RWPE2 (cell line): ENCODE measurements at places on chromosomes 13 and 19.

GRCh38 chr13:48424212-48424611 lies 11.3 kb upstream of the LPAR6 start:
- no peak for DNase-seq

DNA sequence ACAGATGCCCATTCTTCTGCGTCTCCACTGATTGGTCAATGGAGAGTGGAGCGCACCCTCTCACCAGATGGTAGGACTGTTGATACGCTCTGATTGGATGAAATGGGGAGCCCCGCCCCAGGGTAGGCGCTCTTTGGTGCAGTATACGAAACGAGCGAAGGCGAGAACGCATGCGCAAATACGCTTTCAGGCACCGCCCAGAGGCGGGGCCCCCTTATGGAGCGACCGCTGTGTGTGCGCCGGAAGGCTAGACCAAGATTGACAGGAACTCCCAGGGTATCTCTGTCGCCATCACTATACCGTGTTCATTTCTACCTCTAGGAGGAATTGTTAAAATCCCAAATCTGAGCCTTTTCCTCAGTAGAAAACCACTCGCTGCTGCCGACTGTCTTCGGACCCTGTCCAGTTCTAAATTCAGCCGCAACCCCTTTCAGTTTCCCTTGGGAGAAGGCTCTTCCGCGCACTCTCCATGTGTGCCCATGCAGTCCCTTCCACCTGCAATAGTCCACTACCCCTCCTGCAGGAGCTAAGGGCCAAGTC lies 720 bp upstream of the HNRNPL start:
- no peak for DNase-seq

DNA sequence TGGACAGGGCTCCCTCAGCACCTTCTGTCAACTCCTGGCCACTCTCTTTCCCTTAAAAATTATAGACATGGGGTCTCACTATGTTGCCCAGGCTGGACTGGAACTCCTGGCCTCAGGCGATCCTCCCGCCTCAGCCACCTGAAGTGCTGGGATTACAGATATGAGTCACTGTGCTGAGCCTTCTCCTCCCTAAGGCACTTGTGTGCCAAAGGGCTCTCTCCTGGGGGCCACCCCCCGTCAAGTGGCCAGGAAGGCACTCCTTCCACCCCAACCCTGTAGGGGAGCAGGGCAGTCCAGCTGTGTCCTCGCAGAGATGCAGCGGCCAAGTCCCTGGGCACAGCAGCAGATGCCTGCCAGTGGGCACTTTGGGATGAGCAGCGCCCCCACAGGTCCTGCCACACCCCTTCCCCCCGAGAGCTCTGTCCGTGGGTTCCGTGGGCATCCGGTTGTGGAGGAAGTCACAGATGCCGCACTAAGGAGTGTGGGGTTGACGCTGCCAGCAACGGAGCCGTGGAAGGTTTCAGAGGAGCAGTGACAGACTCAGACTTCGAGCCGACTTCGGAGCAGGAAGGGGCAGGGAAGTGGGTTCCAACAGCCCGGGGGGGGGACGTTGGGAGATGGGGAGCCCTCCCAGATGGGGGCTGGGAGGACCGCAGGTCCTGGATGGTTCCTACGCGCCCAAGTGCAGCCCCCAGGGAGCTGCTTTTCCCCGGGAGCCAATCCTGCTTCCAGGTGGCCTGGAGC lies 3.3 kb upstream of the UQCR11 start:
- no peak for DNase-seq

DNA sequence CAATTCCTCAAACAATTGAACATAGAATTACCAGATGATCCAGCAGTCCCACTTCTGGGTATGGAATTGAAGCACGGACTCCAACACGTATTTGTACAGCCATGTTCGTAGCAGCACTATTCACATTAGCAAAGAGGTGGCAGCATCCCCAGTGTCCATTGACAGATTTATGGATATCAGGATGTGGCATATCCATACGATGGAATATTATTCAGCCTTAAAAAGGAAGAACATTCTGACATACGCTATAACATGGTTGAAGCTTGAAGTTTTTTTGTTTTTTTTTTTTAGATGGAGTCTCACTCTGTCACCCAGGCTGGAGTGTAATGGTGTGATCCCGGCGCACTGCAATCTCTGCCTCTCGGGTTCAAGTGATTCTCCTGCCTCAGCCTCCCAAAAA lies 220.6 kb downstream of the ZIC5 start:
- DNase-seq: no peak

- no peak for DNase-seq
Observed at GRCh38 chr19:498511-498891, 2.2 kb downstream of the MADCAM1 start.

DNA sequence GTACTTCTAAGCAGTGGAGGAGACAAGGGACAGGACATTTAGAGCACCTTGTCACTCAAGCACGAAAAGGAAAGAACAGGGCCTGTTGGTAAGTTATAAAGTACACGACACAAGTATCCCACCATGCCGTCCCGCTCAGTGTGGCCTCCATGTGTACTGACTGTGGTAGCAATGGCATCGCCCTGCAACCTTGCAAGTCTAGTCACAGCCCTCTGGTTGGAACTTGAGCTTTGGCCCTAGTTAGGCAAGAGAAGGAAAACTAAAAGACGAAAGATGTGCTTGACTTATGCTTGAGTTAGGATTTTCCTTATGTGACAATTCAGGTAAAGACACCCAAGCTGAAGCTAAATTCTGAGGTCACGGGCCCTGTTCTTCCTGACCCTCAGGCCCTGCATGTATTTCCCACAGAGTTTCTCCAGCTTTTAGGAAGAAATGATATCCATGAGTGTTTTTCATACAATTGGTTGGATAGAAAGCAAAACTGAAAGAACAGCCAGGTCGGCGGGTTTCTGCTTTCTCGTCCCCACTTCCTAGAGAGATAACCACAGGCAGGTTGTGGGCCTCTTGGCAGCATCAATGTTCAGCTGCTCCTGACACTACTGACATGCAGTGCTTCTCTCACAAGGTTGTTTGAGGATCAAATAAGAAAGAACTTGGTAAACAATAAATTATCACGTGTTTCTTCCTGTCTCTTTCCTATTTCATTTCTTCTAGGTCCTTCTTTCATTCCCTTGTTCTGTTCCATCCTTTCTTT lies 216.2 kb downstream of the IRS2 start:
- no peak for DNase-seq

- no peak for DNase-seq
Observed at GRCh38 chr13:23789576-23790346, 99.4 kb downstream of the MIPEP start.

DNA sequence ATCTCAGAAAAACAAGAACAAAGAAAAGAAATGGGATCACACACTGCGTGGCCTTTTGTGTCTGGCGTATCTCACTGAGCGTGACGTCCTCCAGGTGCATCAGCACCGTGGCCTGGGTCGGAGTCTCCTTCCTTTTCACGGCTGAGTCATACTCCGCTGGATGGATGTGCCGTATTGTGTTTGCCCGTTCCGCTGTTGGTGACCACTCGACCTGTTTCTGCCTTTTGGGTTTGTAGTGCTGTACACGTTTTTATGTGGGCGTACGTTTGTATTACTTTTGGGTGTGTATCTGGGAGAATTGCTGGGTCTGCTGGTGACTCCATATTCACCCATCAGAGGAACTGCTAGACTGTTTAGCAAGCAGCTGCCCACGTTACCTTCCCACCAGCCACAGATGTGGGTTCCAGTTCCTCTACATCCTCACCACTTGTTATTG lies 11.4 kb downstream of the ARID3A start:
- no peak for DNase-seq

DNA sequence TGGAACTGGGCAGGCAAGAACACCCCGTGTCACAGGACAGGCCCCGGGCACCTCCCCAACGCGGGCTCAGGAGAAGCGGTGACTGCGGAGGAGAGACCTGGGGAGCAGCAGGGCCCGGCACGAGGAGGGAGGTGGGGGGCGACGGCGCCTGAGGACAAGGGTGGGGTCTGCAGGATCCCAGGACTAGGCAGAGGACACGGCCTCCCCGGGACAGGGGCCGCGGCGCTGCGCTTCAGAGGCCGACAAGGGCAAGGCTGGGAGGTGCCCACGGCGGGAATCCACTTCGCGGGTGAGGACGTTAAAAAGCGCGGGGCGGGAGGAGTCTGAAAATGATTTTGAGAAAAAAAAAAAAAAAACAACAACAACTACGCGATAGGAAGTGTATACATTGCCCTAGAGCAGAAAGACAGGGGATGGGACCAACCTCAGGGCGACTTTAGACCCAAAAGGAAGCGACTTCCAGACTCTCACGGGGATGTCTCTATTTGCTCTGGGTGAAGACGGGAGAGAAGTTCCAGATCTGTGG lies 44.9 kb downstream of the ZNF611 start:
- peak; percentile 65 for DNase-seq

DNA sequence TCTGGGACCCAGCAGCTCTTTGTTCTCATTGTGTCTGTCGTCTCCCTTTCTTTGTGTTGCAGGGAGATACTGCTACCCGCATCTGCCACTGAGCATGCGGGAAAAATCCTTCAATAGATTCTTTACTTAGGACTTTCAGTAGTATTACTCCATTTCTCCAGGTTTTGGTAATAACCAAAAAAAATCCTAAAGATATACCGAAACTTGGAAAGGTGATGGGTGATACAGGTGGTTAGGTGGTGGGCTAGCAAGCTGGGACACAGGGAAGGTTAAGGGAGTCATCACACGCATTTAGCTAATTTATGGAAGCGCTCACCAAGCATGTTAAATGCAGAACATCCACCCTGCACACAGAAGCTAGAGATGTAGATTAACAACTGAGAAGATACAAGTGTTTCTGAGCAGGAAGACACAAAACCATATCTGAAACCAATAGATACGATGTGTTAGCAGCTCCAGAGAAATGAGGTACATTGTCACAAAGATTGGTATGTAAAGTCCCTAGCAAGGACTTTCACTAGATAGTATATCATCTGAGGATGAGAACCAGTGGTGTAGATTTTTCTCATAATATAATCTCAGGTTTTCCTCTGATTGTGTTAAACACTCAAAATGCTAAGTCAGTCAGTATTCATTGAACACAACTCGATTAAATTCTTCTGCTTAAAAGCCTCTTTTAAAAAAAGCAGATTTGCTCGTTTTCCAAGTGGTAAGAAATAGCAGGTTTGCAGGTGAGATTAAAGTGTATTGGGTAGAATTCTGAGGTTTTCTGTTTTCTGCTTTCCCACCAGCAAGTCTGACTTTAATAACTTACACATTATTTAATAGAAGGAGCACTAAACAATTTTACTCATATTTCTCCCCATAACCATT lies 1.2 kb upstream of the SLAIN1 start:
- no peak for DNase-seq

GRCh38 chr13:37288057-37288720 lies 182.7 kb upstream of the CSNK1A1L start:
- DNase-seq: no peak

GRCh38 chr13:38542601-38543000 lies 144.3 kb upstream of the FREM2 start:
- no peak for DNase-seq

DNA sequence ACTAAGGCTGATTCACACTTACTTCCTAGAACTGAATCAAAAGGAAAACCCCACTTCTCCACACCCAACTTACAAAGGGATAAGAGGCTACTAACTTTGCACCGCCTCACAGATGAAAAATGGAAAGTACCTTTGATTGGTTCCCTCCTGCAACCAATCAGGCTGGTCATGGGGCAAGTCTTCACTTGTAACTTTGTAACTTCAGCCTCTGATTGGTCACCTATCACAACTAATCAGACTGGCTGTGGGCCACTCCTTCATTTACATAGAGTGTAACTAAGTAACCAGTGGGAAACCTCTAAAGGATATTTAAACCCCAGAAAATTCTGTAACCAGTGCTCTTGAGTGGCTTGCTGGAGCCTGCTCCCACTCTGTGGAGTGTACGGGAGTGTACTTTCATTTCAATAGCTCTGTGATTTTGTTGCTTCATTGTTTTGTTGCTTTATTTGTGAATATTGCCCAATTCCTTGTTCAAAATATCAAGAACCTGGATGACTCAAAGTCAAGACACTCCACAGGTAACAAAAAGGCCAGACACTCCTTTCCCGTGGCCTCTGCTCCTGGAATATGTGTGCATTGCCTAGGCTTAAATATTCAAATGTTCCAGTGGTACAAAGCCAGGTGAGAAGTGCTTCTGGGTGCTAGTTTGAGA lies 50.5 kb downstream of the RFC3 start:
- DNase-seq: no peak

GRCh38 chr19:44925114-44925891 lies 10.9 kb downstream of the APOC1 start:
- DNase-seq: no peak

DNA sequence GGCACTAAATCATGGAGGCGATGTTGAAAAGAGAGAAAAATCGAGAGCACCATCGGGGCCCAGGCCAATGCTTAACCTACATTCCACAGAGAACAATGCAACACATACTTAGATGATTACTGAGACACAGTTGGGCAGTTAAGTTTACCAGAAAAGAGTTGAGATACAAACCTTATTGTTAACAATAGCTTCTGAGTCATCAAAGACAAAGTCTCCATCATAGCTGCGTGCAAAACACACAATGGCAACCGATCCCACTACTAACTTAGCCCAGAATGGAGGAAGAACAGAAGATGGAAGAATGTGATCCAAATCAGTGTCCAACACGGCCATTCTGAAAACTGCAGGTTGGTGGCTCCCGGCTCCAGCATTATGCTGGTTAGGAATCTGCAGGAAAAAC lies 6.2 kb downstream of the TMTC4 start:
- DNase-seq: no peak

DNA sequence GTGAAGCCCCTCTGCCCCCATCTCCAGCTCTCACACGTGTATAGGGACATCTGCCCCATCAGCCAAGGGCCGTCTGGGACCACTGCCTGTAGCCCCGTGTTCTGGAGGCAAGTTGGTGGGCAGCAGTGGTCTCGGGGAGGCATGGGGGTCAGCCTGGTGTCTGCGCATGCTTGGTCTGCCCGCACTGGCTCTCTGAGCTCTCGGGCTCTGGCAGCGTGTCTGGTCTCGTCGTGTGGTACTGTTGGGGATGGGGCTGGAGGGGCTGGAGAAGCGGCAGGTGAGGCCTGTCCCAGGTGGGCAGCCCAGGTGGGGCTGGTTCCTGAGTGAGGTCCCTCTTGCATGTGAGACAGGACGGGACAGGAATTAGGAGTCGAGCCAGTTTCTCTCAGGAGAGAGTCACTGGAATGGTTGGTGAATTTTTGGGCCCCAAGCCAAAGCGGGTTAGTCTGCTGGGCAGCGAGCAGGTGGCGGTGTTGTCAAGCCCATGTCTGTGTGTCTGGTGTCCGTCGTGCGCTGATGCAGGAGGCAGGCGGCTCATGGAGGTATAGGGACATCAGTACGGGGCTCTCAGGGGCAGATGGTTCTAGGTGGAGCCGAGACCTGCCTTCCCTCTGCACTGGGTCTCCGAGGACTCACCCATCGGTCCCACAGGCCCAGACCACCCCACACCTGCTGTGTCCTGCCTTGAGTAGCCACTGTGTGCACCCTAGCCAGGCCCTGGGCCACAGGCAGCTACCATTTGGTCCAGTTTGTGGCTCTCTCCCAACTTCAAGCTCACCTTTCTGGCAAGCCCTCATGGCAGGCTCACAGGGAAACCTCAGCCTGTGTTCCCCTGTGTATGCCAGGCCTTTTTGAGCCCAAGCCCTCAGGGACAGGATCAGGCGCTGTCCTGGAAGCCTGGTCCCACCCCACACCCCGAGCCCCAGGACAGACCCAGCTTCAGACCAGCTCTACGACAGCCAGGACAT lies 18.2 kb downstream of the COMP start:
- peak; percentile 80 for DNase-seq

GRCh38 chr13:46866150-46866549 lies 30.7 kb downstream of the HTR2A start:
- DNase-seq: peak; percentile 35
